Heart right ventricle (tissue), 16 donors: ENCODE measurements at places on chromosomes 12 and 14.

DNA sequence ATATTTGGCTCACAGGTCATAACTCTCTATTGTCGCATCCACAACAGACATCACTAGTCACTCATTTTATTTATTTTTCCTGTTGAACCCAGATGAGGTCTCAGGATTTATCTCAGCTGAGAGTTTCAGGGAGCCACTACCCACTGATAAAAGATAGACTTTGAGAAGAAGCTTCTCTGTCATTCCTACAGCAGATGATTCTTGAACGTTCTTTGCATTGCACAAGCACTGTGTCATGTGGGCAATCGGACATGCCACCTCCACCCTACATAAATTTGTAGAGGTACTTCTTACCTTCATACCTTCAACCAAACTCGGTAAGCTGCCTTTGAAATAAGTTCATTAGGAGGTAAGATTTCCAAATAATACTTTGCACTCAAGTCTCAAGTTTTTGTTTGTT lies 627.9 kb upstream of the TBX3 start:
- no peak for DNase-seq

- no peak for DNase-seq
Observed at GRCh38 chr12:84554199-84554723, 358.3 kb downstream of the SLC6A15 start.

DNA sequence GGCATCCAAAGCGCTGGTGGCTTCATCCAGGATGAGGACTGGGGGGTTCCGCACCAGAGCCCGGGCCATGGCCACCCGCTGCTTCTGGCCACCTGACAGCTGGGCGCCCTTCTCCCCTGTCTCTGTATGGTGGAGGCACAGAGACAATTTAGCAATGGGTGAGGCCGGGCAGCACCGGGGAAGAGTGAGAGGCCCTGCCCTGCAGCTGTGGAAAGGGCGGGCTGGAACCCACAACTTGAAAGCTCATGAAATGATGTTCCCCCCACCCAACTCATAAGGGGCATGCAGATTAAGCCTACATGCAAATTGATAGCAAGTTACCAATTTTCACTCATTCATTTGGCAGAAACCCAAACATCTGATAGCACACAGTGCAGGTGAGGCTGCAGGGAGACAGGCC lies 34.1 kb downstream of the ABCB9 start:
- DNase-seq: no peak

DNA sequence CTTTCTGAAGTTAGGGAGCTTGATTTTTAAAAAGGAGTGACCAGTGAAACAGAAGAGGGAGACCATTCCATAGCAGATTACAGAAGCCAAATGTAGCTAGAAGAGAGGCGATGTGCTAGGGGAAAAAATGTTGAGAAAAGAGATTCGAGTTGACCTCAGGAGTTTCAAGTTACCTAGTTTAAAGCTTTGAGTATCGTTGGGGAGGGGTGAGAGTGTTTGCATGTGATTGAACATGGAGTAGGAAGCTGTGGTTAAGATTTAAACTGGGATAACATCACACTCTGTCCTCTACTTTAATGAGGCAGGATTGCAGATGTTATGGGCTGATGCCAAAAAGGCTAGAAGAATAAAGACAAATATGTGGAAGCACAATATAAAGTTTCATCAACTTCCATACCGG lies 3.7 kb downstream of the LETMD1 start:
- no peak for DNase-seq

GRCh38 chr12:89492883-89493282 lies 31.7 kb downstream of the GALNT4 start:
- no peak for DNase-seq

- no peak for DNase-seq
Observed at GRCh38 chr12:45138609-45139008, 77.3 kb upstream of the ANO6 start.

GRCh38 chr14:81252278-81252677 lies 31.5 kb upstream of the GTF2A1 start:
- no peak for DNase-seq

DNA sequence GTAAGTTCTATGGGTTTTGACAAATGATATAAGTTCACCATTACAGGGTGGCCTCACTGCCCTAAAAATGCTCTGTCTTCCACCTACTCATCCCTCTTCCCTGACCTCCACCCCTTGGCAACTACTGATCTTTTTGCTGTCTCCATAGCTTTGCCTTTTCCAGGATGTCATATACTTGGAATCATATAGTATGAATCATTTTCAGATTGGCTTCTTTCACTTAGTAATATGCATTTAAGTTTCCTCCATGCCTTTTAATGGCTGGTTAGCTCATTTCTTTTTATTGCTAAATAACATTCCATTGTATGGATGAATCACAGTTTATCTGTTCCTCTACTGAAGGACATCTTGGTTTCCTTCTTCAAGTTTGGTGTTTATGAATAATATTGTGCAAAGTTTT lies 14.0 kb upstream of the PEX5 start:
- DNase-seq: no peak

DNA sequence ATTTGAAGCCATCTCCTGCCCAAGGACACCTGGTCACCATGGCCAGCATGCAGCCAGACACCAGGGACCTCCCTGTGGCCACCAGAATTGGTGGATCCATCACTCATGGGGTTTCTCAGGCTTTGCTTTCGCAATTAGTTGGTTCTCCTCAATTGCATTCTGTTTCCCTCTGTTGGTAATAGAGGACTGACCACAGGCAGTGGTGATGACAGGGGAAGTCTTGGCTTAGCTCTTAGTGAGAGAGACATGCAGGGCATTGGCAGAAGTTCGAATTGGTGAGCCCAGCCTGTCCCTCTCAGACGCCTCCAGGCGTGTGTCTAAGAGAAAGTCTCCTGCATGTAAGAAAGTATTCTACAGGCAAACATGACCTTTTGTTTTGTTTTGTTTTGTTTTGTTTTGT lies 21.3 kb downstream of the HCAR2 start:
- DNase-seq: no peak

- DNase-seq: no peak
Observed at GRCh38 chr12:85527192-85527591, 247.2 kb downstream of the ALX1 start.

- DNase-seq: no peak
Observed at GRCh38 chr12:61542551-61542950, 717.7 kb upstream of the USP15 start.

DNA sequence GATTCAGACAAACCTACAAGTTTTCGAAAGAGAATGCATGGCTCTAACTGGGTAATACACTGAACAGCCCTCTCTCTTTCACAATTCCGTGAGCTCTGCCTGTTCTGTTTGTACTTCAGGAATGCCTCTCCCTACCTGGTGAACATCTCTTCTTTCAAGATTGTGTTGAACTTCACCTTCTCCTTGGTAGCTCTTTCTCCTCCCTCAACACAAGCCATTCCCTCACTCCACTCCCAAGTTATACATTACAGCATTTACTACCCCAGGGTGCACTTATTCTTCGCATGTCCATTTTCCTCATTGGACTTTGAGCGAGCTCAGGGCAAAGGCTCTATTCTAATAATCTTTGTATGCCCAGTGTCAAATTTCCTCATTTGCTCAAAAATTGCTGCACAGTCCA lies 28.3 kb downstream of the NRDE2 start:
- DNase-seq: no peak

GRCh38 chr14:102666635-102667034 lies 74.2 kb downstream of the RCOR1 start:
- no peak for DNase-seq

DNA sequence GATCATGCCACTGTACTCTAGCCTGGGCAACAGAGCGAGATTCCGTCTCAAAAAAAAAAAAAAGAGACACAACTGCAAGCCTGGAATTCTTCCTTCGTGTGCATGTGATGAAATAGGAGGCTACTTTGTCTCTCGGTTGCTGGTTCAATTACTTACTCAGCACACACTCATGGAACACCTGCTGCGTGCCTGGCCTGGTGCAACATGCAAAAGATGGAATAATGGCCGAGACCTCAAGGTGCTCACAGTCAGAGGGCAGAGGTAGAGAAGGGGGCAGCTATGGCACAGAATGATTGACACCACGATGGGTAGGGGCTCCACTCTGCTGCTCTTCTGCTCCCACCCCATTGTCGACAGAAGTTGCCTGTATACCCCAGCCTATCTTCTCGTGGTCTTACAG lies 112.3 kb downstream of the SLC15A4 start:
- DNase-seq: no peak

GRCh38 chr12:120703311-120703942 lies 6.8 kb upstream of the UNC119B start:
- DNase-seq: no peak

DNA sequence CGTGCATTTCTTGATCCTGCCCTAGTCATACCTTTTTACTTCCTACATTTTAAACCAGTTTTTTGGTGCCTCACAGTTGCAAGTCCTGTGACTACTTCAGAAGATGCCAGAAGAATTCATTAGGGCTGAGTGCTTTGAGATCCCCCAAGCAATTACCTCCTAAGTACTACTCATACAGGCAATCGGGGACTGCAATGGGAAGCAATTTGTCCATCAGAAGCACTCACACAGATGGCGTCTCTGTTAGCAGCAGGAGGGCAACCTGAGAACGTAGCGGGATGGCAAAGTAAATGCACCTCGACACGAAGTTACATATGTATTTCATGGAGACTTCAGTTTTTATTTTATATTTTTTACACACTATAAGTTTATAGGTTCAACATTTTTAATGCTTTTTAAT lies 188.3 kb downstream of the CAPZA3 start:
- no peak for DNase-seq

GRCh38 chr12:124391340-124392261 lies 96.7 kb downstream of the RFLNA start:
- DNase-seq: peak; percentile 50

GRCh38 chr12:55729819-55730818 lies 1.3 kb upstream of the CD63 start:
- no peak for DNase-seq

DNA sequence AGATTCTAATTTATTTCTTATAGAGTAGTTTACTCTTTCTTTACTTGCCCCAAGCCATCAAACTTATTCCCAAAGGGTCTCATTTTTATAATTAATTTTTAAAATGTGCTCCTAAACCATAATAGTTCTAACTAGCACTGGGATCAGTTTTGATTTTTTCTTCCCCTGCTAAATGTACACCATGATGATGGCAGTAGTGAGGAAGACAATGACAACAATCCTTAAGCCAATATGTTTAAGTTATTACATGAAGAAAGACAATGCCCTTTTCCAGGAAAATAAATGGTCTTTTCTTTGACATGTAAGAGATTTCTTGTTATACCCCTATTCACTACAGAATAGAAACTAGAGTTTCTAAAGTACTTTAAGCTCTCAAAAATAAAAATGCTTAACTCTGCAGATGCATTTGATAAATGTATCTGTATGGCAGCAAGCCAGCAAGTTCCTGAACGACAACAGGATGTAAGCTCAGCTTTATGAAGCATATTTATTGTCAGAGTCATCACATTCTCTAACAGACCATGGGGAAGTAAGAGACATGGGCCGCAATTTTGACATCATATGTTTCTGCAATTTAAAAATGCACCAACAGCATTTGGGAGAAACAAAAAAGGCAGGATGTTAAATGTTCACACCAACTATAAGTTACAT lies 36.0 kb upstream of the SNX6 start:
- no peak for DNase-seq

DNA sequence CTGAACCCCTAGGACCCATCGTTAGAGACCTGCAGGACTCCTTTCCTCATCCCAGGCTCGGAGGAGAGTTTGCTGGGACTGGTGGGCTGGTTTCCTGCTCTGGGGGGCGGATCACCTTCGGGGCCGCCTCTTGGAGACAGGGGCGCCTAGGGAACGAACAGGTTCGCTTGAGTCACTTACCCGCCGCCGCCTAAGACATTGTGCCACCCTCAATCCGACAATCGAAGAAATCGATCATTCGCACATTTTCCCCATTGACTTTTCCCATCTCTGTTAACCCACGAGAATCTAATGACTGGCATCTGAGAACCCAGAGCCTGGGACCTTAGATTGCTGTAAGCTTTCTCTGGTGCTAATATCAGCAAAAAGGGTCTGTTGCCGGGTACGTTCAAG lies 322 bp downstream of the SLC39A9 start:
- no peak for DNase-seq

DNA sequence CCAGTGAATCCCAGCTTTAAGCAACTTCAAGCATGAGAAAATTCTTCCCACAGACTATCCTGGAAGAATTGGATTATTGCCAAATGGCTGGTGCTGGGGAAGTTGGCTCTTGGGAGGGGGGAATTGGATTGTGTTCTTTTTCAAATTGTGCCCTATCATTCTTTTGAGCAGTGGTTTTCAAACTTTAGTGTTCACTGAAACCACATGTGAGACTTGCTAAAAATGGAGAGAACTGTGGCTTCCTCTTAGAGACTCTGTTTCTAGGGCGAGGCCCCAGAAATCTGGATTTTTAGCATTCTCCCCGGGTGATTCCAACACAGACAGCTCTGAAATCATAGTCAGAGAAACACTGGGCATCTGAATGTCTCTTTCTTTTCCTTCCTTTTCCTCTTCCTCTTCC lies 14.3 kb upstream of the OTUB2 start:
- DNase-seq: no peak

- DNase-seq: no peak
Observed at GRCh38 chr12:90618586-90618985, 336.4 kb downstream of the CCER1 start.

GRCh38 chr12:116241157-116241759 lies 36.2 kb downstream of the MED13L start:
- no peak for DNase-seq

DNA sequence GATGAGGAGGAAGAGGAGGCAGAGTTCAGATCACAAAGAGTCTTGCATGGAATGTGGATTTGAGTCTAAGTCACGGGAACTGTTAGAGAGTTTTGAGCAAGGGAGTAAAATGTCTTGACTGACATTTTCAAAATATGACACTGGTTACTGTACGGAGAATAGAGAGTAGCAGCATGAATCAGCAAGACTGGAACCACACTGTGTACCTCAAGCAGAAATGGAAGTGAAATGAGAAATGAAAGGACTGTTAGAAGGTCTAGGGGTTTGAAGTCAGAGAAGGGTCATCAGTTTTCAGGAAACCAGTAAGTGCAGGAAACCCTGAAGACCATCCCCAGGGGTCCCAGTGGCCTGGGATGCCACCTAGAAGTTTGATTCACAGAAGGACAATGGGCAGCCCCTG lies 236.3 kb downstream of the GALC start:
- DNase-seq: no peak

- DNase-seq: no peak
Observed at GRCh38 chr14:73763396-73763795, 49.2 kb upstream of the PNMA1 start.

- DNase-seq: no peak
Observed at GRCh38 chr12:113145720-113146551, 3.6 kb upstream of the CFAP73 start.

DNA sequence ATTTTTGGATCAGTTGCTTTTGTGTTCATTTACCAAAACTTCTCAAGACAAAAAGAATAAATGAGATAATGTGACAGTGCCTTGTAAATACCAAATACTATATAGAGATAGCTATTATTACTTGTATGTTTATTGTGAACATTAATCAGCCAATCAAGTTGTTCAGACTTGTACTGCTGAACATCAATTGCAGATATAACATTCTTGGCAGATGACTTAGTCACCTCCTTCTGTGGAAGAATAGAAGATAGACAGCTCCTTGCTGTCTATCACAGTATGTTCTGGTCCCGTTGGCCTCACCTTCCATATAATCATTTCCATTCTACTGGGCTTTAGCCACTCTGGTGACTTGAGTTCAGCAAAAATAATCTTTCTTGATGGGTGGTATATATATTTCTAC lies 30.1 kb downstream of the PSEN1 start:
- no peak for DNase-seq
